ENCODE measurements at places on chromosomes 5 and 9.

- DNase-seq, result no peak
Measured at GRCh38 chr5:18099261-18099660, 465.0 kb downstream of the TAF11L14 start.

- DNase-seq, result no peak
Measured at GRCh38 chr5:177547736-177548135, 6.6 kb downstream of the FAM193B start.

DNA sequence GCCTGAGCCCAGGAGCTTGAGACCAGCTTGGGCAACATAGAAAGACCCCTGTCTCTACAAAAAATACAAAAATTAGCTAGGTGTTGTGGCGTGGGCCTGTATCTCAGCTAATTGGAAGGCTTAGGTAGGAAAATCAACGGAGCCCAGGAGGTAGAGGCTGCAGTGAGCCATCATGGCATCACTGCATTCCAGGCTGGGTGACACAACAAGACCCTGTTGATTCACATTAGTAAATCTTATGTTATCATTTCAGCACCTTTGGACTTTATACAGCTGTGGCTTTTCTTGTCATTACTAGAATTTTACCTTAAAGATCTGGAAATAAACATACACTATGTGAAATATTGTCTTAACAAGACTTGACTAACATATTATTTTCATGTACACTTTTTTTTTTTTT is 185.0 kb downstream of the ZNF608 start:
- no peak for DNase-seq

DNA sequence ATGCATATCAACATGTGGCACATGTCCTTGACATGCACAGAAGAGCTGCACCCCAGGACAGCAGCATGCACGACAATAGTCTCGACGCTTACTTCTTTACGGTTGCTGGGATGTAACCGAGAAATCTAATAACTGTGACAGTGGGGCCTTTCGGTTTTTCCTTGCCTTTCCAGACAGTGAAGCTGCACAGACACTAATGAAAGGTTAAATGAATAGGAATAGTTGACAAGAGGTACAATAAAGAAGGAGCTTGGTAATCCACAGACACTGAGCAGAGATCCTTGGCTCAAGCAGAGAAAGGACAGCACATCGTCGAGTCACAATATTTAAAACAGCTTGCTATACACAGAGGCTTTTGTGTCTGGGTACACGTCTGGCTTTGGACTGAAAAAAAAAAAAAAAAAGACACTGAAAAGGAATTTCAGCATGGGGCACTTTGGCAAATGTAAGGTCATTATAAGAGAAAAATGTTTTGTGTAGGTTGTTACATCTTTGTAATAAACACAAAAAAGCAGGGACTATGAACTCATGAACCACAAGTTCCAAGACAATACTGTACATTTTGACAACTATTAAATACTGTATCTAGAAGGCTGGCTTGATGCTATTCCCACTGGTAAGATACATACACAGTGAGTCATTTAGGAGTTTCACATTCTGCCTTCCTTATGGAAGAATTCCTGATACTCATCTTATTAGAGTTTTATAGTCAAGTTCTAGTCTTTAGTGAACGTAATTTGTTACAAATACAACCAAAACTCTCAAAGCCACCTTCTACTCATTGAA is 5.6 kb downstream of the BNC2 start:
- DNase-seq, result no peak

DNA sequence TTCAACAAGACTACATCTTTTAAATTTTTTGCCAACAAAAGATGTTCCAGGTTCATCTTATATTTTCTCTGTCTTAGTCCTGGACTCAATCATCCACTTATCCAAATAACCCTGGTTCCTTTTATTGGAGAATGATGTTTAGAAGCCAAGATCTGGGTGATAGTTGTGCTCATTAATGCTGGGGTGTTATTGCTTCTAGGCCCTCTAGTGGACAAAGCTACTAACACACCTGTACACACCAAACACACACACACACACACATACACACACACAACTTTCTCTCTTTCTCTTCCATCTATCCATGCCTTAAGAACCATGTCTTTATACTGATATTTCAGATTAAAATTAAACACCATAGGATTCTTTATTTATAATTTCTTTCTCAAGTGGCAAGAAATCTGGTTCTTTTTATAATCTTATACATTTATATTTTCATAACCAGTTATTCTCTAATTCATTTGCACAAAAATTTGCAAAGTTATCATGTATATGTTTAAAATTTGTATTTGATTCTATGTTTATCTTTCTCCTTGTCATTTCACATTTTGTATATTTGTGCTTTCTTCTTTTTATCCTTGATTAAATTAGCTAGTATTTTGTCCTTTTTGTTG is 179.1 kb upstream of the SMIM23 start:
- DNase-seq, result no peak

DNA sequence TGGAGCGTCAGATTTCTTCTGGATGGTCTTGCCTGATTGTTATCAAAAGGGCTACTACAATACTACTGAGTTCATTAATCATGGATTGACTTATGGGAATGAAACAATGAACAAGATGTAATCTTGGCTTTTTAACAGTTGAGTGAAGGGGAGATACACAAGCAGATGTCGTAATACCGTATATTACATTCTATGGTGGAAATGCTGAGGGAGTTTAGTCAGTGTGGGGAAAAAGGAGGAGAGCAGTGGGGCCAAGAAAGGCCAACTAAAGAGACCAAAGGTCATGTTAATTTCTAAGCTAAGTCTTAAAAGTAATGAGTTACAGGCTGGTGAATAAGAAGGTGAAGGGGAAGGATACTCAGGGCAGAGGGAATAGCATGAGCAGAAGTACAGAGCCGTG is 29.0 kb upstream of the PSAT1 start:
- DNase-seq, result no peak

- no peak for DNase-seq
Measured at GRCh38 chr9:8845376-8845775, 1045.8 kb upstream of the DMAC1 start.

- DNase-seq, result no peak
Measured at GRCh38 chr5:90866333-90866732, 307.7 kb downstream of the ADGRV1 start.

DNA sequence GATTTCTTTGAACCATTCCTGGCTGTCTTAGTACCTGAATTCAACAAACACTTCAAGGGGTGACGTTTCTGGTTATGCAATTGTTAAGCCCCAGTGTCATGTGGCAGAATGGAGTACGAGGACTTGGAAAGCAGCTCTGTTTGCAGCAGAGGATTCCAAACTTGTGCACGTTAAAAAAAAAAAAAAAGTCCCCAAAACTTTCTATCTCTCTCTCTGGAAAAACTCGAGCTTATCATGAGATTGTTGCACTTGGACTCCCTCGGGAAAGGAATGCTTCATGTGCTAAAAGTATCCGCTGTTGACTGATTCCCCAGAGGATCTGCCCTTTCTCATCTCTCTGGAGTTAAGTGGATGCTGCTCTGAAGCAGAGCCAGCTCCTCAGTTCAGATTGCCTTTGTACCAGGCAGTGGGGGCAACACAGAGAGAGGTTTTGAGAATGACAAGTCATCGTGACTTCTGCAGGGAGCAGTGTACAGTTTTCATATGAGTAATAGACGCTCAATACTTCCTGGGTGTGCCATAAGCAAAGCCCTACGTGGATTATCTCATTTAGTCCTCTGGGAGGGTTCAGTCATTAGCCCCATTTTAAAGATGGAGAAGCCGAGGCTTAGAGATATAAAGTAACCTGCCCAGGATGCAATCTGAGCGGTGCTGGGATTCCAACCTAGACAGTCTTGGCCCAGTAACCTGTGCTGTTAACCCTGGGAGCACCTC is 28.1 kb downstream of the TMOD1 start:
- no peak for DNase-seq

DNA sequence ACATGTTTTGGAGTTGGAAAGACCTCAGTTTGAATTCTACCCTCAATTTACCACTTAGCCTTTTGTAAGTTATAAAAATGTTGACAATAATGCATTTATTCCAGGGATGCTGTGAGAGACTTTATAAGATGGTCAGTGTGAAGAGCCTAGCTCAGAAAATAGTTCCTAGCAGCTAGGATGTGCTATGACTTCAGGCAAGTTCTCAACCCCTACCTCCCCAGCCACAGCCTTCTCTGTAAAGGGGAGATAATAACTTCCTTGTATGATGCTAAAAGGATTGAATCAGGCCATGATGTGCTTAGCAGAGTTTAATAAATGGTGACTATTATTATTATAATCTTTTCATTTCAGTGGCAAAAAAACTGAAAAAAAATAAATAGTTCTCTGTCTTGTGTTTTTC is 77.6 kb downstream of the ALDH1A1 start:
- no peak for DNase-seq

- no peak for DNase-seq
Measured at GRCh38 chr5:178690208-178690607, 40.3 kb downstream of the ZNF354A start.

Measured in mesothelial cell of epicardium (in vitro differentiated cells).